ENCODE measurements at places on chromosomes 5 and 9.

DNA sequence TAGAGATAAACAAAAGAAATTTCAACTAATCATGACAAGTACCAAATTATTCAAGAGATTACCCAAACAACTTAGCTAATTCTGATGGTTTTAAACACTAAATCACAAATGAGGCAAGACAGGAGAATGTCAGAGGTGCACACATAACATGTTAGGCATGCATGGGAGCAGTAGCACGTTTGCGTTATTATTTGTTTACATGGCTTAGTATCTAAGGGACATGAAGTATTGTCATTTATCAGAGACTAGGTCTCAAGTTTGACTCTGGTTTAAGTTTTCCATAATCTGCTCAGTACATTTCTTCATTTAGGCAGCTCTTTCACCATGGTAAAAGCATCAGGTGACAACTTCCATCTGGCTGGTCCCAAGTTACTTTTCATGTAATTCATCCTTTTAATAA is 244.1 kb upstream of the TNC start:
- no peak for DNase-seq

- DNase-seq = no peak
Measured at GRCh38 chr5:40307920-40308319, 371.8 kb upstream of the PTGER4 start.

- no peak for DNase-seq
Measured at GRCh38 chr5:176173647-176174046, 64.6 kb upstream of the SIMC1 start.

- DNase-seq = no peak
Measured at GRCh38 chr5:68449380-68449779, 233.8 kb downstream of the PIK3R1 start.
